Head of caudate nucleus (tissue), 42 donors: ENCODE measurements at places on chromosomes 2 and 18.

- no peak for DNase-seq
These were observed 177.6 kb downstream of the BABAM2 start for GRCh38 chr2:28068088-28068487.

DNA sequence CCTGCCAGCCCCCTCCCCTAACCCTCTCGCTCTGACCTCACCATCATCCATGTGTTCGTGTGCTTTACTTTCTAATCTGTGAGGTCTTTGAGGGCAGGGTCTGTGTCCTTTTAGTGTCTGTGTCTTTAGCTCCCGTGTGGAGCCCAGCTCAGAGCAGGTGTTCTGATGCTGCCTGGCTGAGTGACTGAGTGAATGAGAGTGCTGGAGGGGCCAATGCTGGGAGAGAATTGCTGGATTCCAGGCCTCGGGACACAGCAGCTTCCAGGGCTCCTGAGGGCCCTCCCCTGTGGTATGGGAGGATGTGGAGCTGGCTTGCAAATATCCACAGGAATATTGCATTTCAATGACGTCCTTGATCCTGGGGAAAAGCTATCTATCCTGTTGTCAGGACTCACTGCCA lies 160.6 kb downstream of the ANKRD30B start:
- no peak for DNase-seq

DNA sequence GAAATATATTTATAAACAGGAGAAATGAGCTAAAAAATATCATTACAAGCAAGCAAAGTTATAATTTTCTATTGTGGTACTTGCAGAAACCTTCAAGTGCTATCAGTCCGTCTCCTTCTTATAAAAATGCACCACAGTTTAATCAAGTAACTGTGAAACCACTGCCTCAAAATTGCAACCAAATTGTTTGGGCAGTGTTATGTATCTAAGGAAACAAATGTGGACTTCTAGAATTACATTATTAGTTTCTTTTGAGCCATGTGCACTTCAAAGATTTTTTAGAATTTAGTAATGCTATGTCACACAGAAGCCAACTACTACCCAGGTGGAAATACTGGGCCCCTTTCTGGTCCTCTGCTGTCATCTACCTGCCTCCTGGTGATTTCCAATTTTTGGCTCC lies 495.6 kb downstream of the NYAP2 start:
- DNase-seq: no peak

- DNase-seq: peak; percentile 40
These were observed 49.7 kb downstream of the SH3YL1 start for GRCh38 chr2:213932-214693.

GRCh38 chr2:25380586-25381375 lies 39.1 kb upstream of the DNMT3A start:
- no peak for DNase-seq

GRCh38 chr2:54416166-54416813 lies 39.8 kb upstream of the SPTBN1 start:
- DNase-seq: no peak

DNA sequence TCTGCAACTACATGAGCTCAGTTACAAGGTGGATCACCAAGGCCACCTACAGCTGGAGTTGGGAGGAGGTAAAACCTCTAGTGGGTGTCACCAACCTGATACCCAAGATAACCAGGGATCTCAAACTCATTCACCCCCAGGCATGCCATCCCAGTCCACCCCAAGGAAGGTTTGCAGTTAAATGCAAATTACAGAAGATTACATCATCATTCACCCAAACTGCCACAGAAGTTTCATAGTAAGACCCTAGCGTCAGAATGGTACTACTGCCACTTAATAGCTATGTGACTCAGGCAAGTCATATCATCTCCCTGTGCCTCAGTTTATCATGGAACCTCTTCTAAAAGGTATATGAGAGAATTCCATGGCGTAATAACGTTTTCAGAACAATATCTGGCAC lies 111.2 kb downstream of the MYO5B start:
- no peak for DNase-seq

DNA sequence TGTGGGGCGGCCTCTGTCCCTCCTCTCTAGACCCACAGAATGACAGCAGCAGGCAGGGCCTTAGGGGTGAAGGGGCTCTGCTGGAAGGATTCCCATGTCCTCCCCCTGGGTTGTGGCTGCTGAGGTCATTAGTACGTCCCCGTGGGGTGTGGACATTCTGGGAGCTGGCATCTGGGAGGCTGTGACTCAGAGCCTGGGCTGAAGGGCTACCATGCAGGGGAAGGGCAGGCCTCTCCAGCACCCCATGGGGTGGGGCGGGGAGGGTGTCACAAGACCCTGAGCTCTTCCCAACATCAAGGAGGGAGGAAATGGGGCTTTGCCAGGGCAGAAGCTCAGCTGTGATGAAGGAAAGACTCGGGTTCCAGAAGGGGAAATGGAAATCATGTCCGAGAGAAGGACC lies 105.8 kb upstream of the SMAD2 start:
- DNase-seq: no peak

DNA sequence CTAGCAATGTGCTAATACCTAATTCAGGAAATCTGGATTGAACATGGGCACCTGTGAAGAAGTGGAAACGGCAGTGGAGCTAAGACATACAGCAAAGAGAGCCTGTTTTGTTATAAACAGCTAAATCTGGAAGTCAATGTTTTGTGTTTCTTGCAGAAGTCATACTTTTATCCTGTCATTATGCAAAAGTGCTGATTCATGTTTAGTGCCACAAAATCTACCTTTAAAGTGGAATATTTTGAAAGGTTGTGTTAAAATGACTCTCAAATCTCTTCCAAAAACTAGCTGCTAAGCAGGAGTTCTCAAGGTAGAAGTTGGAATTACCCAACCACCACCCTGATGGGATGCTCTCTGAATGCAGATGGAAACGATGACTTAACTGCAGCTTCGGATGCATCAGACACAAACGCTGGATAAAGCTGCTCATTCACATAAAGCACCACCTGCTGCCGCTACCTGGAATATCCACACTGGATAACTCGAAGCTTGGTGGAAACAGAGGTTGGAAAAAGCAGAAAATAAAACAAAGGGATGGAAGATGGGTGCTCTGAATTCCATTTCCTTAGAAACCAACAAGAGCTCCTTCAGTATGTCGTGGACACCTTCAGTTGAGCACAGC lies 132.6 kb upstream of the ZNF236 start:
- peak; percentile 82 for DNase-seq

DNA sequence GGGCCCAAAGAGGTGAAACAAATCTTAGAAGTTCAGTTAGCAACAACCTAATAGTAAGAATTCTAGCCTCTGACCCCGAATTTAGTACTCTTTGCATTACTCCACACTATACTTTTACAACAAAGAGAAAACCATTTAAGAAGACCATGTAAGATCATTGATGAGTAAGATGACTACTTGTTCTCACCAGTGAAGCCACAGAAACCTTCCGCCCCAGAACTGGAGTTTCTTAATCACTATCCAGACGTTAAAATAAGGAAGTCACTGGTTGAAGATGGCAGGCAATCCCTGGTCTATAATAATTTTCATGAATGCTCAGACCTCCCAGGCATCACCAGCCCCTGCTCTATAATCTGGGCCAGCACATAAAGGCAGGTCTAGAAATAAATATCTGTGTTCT lies 95.0 kb downstream of the TMEM163 start:
- no peak for DNase-seq

GRCh38 chr2:160076914-160077313 lies 14.5 kb upstream of the PLA2R1 start:
- no peak for DNase-seq

DNA sequence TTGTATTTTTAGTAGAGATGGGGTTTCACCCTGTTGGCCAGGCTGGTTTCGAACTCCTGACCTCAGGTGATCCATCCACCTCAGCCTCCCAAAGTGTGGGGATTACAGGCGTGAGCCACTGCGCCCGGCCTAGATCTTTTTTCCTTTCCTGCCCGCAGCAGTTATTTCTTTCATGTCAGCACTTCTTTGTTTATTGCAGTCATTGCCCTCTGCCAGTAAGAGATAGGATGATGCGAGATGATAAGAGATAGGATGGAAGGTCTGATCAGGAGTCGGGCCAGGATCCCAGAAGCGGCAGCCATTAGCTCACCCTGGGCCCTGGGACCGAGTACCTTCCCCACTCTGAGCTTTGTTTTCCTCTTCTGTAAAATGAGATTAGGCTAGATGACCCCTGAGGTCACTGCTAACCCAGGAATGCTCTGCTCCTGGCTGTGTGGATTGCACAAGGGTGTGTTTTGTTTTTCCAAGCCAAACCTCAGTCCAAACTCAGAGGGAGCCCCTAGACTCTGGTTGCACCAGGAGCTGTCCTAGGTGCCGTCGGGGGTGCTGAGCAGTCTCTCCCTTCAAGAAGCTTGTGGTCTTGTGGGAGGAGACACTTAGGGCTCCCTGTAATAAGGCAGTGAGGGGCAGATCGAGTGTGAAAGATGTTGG lies 63.3 kb downstream of the LPIN1 start:
- DNase-seq: peak; percentile 6

DNA sequence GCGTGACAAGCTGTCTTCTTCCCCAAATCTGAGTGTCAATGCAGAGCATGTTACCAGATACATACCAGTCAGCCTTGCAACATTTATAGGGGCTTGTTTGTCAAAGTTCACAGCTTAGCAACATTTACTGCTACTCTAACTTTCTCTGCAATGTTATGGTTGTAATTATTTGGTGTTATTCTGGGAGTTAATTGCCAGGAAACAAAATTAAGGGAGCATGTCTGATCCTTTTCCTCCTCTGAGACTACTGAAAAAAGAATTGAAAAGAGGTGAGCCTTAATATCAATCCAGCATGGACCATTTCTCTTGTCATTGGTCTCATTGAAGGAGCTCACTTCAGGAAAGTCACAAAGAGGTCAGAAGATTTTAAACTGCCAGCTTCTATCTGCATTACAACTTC lies 465.6 kb upstream of the LINC00305 start:
- no peak for DNase-seq

DNA sequence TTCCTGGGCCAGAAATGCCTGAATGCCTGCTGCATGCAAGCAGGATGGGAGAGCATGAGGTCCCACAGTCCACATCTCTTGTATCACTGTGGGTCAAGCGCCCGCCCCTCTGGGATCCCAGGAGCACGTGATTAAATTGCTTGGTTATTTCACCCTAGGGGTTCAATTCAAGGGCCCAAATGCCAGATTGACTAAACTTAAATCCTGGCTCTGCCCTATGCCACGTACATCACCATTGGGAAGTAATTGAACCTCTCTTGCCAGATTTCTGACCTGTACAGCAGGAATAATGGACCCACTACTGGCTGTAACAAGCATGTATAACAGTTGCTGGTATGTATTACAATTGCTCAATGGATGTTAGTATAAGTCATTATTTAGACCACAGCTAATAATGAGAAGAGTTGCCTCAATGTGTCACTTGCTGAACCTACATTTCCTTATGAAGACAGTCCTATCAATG lies 19.9 kb downstream of the FHL2 start:
- no peak for DNase-seq

DNA sequence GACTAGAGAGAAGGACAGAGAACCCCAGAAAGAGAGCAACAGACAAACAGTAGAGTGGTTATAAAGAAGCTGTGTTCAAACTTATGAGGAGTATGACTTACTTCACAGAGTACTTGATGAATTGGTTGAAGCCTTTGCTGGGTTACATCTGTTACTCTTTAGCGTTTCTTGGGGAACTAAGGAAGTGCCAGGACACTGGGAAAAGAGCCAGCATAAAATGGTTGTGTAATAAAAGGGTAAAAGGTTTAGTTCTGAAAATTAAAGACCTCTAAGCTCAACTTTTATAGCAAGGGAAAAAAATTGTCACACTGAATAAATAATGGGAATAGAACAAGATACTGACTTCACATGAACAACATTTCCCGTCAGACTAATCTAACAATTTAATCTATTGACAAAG lies 17.0 kb upstream of the STAT4 start:
- no peak for DNase-seq
